ENCODE measurements at places on chromosomes 1 and 21. TPM values are rescaled to one million over a fixed set of nuclear protein-coding genes. Genes with fewer than 3 reads are reported as not detected.

Gene TXNDC12
- 33.3 TPM for polyA plus RNA-seq

Gene TFF2
- polyA plus RNA-seq, result not detected

Gene MAP3K21
- 3.7 TPM for polyA plus RNA-seq

Gene ITGB2
- not detected for polyA plus RNA-seq

Gene ZNF683
- polyA plus RNA-seq, result not detected

Gene TCHH
- 0.26 TPM for polyA plus RNA-seq

Gene CYP4A11
- polyA plus RNA-seq, result 1.6 TPM

Gene CLCC1
- polyA plus RNA-seq, result 28.7 TPM

Gene ASPM
- polyA plus RNA-seq, result 1.0 TPM

Gene BGLAP
- 2.5 TPM for polyA plus RNA-seq

Gene KIF14
- polyA plus RNA-seq, result 0.69 TPM

Gene LCE1E
- polyA plus RNA-seq, result not detected
